HEK293T (cell line): ENCODE measurements at places on chromosomes 1 and 21.

GRCh38 chr1:91507328-91507727 is 6.7 kb downstream of the CDC7 start:
- DNase-seq: no peak

GRCh38 chr1:68812333-68812732 is 315.5 kb upstream of the DEPDC1 start:
- no peak for DNase-seq

DNA sequence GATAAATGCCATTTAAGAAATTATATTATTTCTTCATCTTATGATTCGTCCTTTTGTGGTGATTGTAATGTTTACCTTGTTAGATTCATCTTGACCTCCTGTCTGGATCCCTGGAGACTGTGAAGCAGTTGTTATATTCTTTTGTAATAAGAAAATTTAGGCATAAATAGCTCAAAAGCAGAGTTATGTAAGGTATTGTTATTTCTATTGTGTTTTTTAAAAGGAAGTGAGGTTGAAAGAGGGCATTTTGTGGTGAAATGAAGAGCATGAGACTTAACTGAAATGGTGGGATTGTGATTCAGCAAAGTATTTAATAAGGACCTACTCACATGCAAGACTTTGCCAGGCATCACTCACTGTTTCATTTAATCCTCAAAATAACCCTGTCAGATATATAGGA is 104.0 kb downstream of the PDE4B start:
- DNase-seq: no peak

DNA sequence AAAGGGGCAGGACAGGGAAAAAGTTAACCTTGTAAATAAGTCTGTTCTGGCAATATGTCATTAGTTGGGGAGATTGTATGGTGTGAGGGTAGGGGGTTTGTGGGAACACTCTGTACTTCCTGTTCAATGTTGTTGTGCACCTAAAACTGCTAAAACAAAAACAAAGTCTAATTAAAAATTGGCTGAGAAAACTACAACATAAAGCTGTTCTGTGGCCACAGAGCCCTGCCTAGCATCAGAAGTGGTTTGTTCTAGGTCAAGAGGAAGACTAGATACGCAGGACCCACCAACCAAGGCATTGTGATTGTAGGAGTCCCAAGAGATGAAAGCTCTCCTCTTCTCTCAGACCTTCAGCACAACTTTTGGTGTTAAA is 81.0 kb upstream of the LRRC8D start:
- DNase-seq: no peak

- no peak for DNase-seq
Observed at GRCh38 chr1:59556802-59557548, 257.8 kb upstream of the HOOK1 start.

- no peak for DNase-seq
Observed at GRCh38 chr1:97565886-97566285, 354.9 kb downstream of the DPYD start.

DNA sequence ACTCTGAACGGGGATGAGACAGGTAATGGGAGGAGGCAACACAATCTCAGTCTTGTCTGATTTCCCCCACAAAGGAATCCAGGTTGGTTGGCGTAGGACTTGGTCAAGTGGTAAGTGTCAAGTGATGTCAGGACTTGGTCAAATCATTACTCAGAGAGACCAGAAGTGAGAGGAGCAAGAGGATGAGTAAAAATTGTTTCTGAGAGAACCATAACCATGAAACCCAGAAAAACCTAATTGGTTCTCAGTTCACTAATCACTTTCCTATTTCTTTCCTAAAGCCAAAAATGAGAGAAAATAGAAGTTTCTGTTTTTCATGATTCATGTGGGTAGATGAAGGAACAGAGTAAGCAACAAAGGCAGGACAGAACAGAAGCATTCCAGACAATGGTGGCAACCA is 5.0 kb downstream of the PHC2 start:
- no peak for DNase-seq

DNA sequence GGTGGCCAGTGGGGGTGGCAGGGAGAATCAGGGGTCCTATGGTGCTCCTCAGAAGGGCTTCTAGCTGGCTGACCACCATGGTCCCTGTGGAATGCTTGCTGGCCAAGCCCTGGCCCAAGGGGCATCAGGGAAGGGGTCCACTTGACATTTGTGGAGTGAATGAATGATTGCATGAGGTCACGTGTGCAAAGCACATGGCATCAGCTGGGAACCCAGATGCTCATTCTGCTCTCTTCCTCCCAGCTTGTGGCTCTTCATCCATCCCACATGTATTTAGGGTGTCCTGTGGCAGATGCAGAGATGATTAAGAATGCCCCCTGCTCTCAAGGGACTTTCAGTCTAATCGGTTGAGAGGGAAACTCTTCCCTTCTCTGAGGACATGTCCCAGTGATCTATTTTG is 27.1 kb upstream of the PADI4 start:
- no peak for DNase-seq
